Activated T-cell treated with anti-CD3 and anti-CD28 coated beads, Interleukin-2, amount 50 U/mL, for 1 hour (primary cell): ENCODE measurements at places on chromosomes 4 and X.

DNA sequence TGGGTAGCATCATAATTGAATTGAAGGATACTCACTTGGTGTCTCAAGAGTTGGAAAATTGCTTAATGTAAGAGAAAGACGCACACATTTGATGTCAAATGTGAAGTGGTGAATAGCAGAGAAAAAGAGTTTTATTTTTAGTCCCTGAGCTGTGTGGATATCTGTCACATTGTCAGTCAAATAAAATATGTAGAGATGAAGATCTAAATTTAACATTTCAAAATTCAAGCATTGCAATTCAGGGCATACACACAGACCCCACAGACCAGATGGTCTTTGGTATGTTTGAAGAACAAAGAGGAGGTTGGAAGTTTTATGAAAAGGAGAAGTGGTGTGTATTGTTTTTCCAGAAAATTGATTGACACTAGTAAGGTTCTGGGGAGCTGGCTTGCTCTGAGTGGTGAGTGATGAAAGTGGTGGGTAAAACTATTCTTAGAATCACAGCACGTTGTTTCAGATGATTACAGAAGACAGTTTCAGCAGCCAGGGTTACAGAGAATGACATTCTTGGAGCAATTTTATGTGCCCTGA lies 44.9 kb upstream of the BBS12 start:
- no peak for DNase-seq

DNA sequence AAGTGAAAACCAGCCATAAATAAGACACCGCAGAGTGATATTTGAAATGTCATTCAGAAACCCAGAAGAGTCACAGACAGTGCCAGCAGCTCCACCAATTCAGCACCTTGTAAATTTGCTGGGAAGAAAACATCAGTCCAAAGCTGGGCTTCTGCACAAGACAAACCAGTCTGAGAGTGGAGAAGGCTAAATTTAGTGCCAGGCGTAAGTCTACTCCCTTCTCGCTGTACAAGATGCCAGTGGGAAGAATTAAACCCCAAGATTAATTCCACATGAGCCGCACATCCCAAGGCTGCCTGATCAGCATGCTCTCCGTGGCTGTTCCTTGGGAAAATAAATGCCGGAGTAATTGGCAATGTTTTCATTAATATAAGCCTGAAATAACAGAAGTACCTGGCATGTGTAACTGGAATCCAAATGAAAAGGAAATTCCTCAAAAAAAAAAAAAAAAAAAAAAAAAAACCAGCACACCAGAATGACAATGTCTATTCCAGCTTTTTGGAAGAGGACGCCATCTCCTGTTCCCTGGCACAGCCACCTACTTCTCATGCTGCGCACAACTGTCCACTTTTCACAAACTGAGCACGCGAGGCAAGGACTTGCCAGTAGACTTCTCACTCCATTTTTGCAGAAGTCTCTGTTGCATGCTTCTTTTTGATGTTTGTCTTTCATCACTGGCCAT lies 95.5 kb downstream of the NSUN7 start:
- no peak for DNase-seq

- no peak for DNase-seq
These were observed 23.6 kb downstream of the TNIP2 start for GRCh38 chr4:2732526-2732925.

- no peak for DNase-seq
These were observed 1.3 kb downstream of the HS3ST1 start for GRCh38 chr4:11427121-11427996.

GRCh38 chr4:169621731-169622492 lies 1.5 kb downstream of the CLCN3 start:
- DNase-seq = no peak
